ENCODE measurements at places on chromosomes 3 and 15. TPM values are rescaled to one million over a fixed set of nuclear protein-coding genes. Genes with fewer than 3 reads are reported as not detected.

Gene DHX36
- 163 TPM for total RNA-seq

Gene KCNMB2
- 0.41 TPM for total RNA-seq

DNA sequence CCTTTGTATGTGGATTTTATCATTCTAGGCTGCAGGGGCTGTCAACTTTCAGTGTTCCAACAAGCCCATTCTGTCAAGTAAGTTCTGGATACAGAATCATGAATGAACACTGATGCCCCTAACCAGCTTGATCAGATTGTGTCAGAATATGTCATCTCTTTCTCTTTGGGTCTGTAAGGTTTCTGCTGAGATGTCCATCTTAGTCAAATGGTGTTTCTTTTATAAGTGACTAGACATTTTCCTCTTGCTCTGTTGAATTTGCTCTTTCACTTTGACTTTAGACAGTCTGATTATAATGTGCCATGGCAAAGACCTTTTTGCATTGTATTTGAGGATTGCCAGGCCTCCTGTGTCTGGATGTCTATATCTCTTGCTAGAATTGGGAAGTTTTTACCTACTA is 660.9 kb upstream of the CBLB start:
- no peak for DNase-seq

DNA sequence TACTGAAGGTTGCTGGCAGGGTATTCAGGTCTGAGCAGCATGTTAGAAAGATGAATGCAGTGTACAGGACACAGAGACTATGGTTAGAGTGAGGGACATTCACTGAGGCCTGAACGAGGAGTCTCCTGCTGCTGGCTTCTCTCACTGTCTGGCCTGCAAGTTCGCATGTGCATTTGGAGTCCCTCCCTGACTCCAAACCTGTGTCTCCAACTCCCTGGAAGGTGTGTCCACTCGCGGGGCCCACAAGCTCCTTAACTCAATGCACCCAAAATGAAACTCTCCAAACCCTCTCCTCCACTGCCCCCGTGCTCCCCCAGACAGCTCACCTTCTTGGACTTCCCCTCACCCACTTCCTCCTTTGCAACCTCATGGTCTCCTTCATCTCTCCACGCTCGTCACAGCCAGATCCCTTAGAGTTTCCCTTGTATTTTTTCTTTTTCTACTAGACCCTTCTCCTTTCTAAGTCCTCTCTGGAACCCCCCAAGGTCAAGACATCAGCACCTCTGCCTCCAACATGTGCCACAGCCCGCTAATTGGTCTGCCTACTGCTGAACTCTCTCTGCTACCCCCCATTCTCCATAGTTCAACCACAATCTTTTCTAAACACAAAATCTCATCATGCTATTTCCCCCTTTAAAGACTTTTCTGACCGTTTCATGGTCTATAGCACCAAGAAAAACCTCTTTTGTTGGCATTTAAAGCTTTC is 58.3 kb downstream of the HES1 start:
- no peak for DNase-seq

DNA sequence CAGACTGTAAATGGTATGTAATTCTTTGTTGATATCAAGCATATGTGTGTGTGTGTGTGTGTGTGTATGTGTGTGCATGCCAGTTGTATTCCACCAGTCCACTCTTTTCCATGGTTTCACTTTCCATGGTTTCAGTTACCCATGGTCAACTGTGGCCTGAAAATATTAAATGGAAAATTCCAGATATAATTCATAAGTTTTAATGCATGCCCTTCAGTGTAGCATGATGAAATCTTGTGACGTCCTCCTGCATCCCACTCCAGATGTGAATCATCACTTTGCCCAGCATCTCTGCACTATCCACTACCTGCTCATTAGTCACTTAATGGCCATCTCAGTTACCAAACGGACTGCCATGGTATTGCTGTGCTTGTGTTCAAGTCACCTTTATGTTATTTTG is 215.9 kb downstream of the GBE1 start:
- DNase-seq, result peak; percentile 37

Gene PRTG
- total RNA-seq, result 0.45 TPM

- DNase-seq, result no peak
Observed at GRCh38 chr3:172476347-172476746, 28.1 kb upstream of the GHSR start.

- peak; percentile 54 for DNase-seq
Observed at GRCh38 chr3:36166477-36166876, 213.8 kb upstream of the STAC start.

GRCh38 chr3:38397320-38397719 is 50.7 kb downstream of the XYLB start:
- DNase-seq, result peak; percentile 40

DNA sequence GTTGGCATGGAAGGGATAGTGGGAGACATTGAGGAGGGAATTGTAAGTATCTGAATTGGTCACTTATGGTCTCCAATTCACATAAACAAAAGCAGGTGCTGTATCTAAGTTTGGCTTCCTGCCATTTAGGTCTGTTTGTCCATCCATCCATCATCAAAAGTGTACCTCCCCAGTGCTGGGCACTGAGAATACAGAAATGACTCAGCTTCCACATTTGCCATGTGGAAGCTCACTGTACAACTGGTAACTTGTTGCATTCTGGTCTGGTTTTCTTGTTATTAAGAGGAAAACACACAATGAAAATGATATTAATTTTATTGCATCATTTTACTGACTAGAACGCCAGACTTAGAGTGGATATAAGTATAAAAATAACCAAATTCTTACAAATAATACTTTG is 30.9 kb upstream of the MUC13 start:
- DNase-seq, result peak; percentile 40

Gene STT3B
- total RNA-seq, result 151 TPM

- peak; percentile 56 for DNase-seq
Observed at GRCh38 chr15:71182522-71182921, 67.3 kb downstream of the THSD4 start.

DNA sequence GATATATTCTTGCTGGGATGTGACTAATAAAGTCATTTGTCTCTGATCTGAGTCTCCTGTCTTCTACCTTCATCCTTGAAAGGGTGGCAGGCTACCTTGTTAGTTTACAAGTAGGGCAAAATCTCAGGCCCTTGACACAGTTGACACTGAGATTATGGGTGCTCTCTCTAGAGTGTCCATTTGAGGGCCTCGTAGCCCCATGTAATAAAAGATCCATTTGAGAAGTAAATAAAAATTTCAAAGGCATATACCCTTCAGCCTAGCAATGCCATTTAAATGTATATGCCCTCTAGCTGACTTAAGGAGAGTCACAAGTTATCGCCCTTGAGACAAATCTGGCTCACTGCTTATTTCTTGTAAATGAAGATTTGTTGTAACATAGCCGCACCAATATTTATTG is 98.6 kb downstream of the TCF12 start:
- peak; percentile 36 for DNase-seq

- peak; percentile 20 for DNase-seq
Observed at GRCh38 chr3:143367171-143367570, 247.6 kb downstream of the CHST2 start.

DNA sequence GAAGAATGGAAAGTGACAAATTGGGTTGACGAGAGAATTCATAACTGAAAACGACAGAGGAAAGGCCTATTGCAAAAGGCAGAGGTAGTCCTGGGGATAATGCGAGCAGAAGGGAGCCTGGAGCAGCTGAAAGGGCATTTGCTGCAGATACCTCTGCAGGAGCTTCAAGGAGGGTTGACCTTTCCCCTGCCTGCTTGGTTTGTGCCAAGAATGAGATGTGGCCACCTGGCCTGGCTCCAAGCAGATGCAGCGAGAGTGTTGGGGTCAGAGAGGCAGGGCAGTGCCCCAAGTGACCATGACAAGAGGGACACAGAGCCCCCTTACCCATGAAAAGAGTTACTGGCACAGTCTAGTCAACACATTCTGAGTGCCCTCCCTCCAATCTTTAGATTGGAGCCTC is 43.5 kb downstream of the SLC41A3 start:
- no peak for DNase-seq

Gene IL5RA
- not detected for total RNA-seq

Gene AQP9
- 0.09 TPM for total RNA-seq

Gene ADAMTS17
- total RNA-seq, result not detected

DNA sequence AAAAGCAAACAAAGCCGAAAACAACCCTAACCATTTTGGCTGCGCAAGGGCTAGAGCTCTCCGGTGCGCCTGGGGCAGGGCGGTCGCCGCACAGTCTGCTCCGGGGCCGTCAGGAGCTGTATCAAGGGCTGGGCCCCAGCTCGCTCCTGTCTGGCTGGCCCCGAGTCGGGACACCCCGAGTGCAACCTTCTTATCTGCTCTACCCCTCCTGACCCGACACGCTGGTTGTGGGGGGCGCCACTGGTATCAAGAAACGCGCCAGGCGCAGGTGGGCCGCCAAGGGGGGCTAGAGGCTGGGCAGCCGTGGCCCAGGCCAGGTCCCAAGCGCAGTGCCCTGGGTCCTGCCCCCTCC is 36.0 kb downstream of the NR2F2 start:
- no peak for DNase-seq

DNA sequence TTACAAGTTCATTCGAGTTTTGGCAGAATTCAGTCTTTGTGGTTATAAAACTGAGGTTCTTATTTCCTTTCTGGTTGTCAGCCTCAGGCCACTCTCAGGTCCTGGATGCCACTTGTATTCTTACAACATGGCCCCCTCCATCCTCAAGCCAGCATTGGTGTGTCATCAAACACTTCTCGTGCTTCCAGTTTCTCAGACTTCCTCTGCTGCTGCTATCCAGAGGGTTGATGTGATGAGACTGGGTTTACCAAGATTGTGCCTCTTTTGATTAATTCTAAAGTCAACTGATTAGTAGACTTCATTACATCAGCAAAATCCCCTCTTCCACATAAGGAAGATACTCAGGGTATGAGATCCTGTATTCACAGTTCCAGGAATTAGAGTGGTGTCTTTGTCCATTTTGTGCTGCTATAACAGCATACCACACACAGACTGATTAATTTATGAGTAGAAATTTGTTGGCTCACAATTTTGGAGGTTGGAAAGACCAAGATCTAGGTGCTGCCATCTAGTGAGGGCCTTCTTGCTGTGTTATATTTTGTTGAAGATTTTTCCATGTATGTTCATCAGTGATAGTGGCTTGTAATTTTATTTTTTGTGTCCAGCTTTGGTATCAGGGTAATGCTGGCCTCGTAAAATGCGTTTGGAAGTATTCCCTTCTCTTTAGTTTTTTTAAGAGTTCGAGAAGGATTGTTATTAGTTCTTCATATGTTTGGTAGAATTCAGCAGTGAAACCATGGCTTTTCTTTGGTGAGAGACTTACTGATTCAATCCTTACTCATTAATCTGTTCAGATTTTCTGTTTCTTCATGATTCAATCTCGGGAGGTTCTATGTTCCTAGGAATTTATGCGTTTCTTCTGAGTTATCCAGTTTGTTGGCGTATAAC is 11.1 kb downstream of the LRCH3 start:
- DNase-seq, result peak; percentile 49

DNA sequence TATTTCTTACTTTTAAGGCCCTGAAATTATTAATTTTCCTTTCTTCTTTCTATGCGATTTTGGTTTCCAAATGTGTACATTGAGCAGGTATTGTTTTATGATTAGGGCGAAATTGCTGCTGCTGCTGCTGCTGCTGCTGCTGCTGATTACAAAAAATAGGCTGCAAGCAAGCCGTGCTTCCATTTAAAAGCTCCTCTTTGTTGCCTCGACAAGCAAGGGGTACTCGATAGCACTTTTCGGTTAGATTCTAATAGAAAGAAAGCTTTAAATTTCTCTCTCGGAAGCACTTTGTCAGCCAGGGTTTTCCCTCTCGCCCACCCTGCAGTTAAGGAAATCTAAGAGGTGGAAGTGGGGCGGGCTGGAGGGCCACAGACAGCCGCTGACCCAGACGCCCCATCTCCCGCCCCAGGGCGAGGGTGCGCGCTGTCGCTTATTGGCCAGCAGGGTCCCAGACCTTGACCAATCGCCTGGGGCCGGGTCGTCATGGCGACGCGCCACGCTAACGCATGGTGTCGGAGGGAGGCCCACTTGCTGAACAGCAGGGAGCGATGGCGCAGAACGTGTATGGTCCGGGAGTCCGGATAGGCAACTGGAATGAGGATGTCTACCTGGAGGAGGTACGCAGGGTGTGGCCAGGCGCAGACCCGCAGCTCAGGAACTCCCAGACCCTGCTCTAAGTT is at the start of gene CFAP161:
Gene CFAP161, plus strand, starts transcription at position 489 of the 680 bp plus-strand sequence. Its CDS starts 60 bp downstream, at position 549.
- peak; percentile 51 for DNase-seq

DNA sequence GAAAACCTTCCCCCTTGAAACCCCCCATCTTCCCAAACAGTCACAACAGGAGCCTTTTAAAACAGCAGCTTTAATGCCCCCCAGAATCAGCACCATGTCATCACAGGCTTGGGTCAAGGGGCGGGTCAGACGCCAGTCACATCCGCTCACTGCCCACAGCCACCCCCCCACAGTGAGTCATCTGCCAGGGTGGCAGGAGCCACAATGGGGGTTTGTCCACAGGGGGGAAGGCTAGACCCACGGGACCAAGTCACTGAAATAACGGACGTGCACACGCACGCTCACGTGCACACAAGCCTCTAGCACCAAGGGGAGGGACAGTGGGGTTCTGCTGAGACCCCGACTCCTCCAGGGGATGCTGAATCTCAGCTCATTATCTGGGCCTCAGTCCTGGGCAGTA is 441 bp upstream of the UCN2 start:
- DNase-seq, result peak; percentile 34

GRCh38 chr15:43314171-43314570 is 16.2 kb downstream of the LCMT2 start:
- peak; percentile 38 for DNase-seq

DNA sequence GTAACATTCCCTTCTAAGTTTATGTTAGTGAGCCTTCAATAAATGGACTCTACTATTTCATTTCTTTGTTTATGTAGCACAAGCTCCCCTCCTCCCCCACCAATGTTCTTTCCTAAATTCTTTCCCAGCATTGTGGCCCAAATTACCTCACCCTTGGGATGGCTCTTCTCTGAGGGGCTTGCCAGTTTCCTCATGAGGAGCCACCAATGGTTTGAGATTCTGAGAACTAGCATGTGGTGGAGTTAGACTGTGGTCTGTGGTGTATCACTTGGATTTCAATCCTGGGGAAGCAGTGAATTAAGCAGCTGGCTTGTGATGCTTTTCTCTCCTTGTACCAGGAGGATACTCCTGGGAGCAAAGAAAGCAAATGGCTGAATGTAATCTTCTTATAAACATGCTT is 50.0 kb upstream of the NPHP3 start:
- DNase-seq, result no peak

DNA sequence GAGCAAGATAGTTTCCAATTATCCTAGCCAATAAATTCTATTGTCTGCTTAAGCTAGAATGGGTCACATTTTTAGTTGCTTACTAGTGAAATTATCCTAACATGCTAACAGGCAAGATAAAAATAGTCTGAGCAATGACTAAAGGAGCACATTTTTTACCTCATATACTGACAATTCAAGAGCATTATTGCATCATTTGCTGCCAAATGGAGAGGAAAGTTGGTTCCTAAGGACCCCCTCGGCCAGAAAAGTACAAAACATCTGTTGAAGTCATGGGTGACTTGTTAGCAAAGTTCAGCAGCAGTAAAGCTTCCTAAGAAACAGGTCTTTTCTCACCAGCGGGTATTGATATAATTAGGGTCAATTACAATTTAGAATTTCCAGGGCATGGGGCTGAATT is 1001.0 kb downstream of the FHIT start:
- DNase-seq, result peak; percentile 39

Gene PPCDC
- 11.8 TPM for total RNA-seq

Gene SLC12A1
- total RNA-seq, result under 0.01 TPM

Gene HSPBAP1
- 9.6 TPM for total RNA-seq

Gene TBC1D5
- 145 TPM for total RNA-seq

Data from fibroblast of the aortic adventitia (primary cell).